Mammary epithelial cell (primary cell): ENCODE measurements at places on chromosomes 1 and 21. TPM values are rescaled to one million over a fixed set of nuclear protein-coding genes. Genes with fewer than 3 reads are reported as not detected.

HCRTR1 gene
- not detected in 2 replicates for total RNA-seq

SPRR5 gene
- 0.43 and 0.78 TPM in 2 replicates for total RNA-seq

OR2M2 gene
- total RNA-seq, result not detected

- DNase-seq, result no peak
These were observed 70.6 kb downstream of the GATAD2B start for GRCh38 chr1:153852170-153852569.

PLCH2 gene
- total RNA-seq, result 113 TPM

GRCh38 chr1:32028746-32029145 lies 15.1 kb downstream of the KHDRBS1 start:
- no peak for DNase-seq

CFHR1 gene
- not detected in 2 replicates for total RNA-seq

DNA sequence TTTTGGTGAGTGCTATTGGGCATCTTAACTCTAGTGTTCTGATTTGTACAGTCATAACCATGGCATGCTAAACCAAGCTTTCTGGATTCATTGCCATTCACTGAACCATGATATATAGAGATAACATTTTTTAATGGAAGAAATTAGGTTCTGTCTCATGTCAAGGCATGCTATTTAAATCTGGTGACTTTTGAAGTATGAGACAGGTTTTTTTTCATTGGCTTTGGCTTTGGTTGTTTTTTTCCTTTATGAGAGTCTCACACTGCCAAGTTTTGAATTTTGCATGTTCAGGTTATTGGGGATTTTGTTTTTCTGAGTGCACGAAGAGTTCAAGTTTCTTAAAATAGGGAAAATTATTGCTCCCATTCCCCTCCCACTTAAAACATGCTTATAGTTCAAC lies 141.3 kb upstream of the ADAMTS5 start:
- peak; percentile 58 for DNase-seq

KRTAP12-2 gene
- not detected in 2 replicates for total RNA-seq

DNA sequence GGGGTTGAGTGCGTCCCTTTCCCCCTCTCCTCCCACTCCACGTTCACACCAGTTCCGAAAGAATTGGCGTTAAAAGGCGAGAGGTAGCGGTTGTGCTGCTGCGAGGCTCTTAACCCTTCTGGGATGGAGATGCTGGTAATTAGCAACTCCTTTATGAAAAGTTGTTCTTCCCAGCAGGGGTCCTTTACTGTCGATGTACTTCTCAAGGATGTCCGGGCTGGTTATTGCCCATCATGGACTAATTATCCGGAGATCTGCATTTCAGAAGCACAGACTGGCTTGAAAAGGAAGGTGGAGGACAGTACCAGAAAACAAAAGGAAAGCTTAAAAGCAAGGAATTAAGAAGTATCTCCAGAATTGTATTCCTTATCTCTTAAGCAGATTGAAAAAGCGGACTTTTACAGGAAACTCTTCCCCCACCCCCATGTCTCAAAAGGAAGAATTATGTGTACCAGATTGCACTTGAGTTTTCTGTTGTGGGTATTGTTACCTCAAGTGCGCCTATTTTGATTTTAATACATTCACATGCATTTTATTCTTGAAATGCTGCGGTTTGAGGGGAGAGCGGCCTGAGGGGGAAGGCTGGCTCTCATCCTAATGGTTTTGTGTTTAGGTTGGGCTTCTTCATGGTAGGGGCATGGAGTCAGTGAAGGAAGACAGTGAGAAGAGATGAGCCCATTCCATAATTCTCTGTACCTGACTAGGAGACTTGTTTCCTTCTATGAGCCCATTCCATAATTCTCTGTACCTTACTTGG lies 1.5 kb downstream of the AK4 start:
- DNase-seq, result peak; percentile 46

DNA sequence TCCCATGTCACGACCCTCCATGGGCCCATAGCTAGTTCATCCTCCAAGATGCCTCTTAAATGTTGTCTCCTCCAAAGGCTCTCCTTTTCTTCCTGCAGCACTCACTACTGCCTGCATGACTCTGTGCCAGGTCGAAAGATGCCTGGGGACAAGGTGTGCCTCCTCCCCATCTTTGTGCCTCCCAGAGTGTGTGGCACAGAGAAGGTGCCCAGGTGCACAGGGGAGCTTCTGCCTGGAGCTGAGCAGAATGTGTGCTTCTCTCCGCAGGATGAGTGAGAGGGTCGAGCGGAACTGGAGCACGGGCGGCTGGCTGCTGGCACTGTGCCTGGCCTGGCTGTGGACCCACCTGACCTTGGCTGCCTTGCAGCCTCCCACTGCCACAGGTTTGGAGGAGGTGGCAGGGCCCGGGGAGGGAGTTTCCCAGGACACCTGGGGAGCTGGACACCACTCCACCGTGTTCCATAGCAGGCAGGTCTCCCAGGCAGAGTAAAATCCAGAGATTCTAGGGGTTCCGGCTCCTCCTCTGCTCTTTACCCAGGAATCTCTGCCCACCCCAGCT lies 6.9 kb upstream of the PPM1J start:
- no peak for DNase-seq

GRCh38 chr1:3522564-3523265 lies 68.2 kb downstream of the ARHGEF16 start:
- DNase-seq, result no peak

DNA sequence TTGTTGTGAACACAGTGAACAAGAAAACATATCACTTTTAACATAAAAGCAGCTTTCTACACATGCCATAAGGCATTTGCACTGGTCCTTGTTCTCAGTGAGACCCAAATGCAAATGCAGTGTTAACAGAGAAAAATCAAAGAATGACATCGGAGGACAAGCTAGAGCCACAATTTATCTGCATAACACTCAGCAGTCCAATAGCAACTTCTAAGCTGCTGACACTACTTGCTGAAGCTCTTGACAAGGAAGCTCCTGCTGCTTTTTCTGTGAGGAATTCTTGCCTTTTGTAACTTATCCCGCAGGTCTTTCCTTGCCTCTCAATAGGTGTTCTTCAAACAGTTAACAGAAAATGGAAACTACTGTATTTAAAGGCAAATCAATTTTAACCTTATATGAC lies 34.7 kb downstream of the USH2A start:
- no peak for DNase-seq

S100A7 gene
- not detected in 2 replicates for total RNA-seq

DNA sequence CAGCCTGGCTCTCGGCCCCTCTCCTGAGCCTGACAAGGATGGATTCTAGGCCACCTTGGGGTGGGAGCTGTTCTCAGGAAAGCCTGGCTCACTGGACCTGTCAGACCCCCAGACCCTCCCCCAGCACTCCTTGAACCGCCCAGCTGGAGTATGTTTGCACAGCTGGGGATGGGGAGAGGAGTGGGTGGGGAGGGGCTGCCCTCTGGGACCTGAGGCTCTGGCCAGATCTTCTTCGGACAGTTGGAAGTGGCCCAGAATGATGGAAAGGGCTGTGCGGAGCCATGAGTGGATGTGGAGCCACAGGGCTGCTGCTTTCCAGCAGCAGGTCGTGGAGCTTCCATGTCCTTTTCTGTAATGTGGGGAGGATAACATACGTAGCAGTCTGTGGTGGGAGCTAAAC lies 43.0 kb upstream of the TRABD2B start:
- no peak for DNase-seq
